Thoracic aorta endothelial cell (primary cell): ENCODE measurements at places on chromosomes 12 and 14. TPM values are rescaled to one million over a fixed set of nuclear protein-coding genes. Genes with fewer than 3 reads are reported as not detected.

ARHGDIB gene
- 572 and 717 TPM in 2 replicates for total RNA-seq

DACT1 gene
- 0.29 and 1.5 TPM in 2 replicates for total RNA-seq

WIF1 gene
- not detected in 2 replicates for total RNA-seq

SLC38A4 gene
- total RNA-seq = under 0.01 and 0.07 TPM in 2 replicates

MYF6 gene
- 0.13 TPM in 1 of 2 replicates, not detected in the other for total RNA-seq

MGP gene
- total RNA-seq = 76.1 and 104 TPM in 2 replicates

VWF gene
- total RNA-seq = 364 and 1,119 TPM in 2 replicates

CHMP4A gene
- total RNA-seq = 29.4 and 35.6 TPM in 2 replicates

CLEC2A gene
- not detected in 2 replicates for total RNA-seq

B4GALNT3 gene
- total RNA-seq = 0.14 TPM in 1 of 2 replicates, not detected in the other

ANO2 gene
- 12.6 and 48.8 TPM in 2 replicates for total RNA-seq

HOXC10 gene
- not detected in 2 replicates for total RNA-seq

KRT85 gene
- total RNA-seq = not detected in 2 replicates

UNC79 gene
- under 0.01 TPM in 1 of 2 replicates, not detected in the other for total RNA-seq

TMTC1 gene
- total RNA-seq = 11.3 and 12.2 TPM in 2 replicates

NXPH4 gene
- total RNA-seq = 0.13 and 0.14 TPM in 2 replicates

FAM90A1 gene
- not detected in 2 replicates for total RNA-seq

CEBPE gene
- not detected in 2 replicates for total RNA-seq

HNF1A gene
- total RNA-seq = not detected in 2 replicates

GAS2L3 gene
- 58.5 and 74.2 TPM in 2 replicates for total RNA-seq

RPL10L gene
- not detected in 2 replicates for total RNA-seq

TTC6 gene
- total RNA-seq = 0.13 and 0.36 TPM in 2 replicates

KRT83 gene
- not detected in 2 replicates for total RNA-seq

PHLDA1 gene
- total RNA-seq = 44.1 and 87.9 TPM in 2 replicates

RFX4 gene
- total RNA-seq = not detected in 2 replicates

CIROP gene
- total RNA-seq = not detected in 2 replicates

ENDOU gene
- 0.13 TPM in 1 of 2 replicates, not detected in the other for total RNA-seq

EFS gene
- total RNA-seq = not detected in 2 replicates
